ENCODE measurements at places on chromosomes 3 and 15.
A peak's percentile ranks its signal among the peaks of the same experiment; 100 is the strongest.

- DNase-seq, result no peak
Measured at GRCh38 chr15:85104584-85104983, 122.9 kb downstream of the PDE8A start.

DNA sequence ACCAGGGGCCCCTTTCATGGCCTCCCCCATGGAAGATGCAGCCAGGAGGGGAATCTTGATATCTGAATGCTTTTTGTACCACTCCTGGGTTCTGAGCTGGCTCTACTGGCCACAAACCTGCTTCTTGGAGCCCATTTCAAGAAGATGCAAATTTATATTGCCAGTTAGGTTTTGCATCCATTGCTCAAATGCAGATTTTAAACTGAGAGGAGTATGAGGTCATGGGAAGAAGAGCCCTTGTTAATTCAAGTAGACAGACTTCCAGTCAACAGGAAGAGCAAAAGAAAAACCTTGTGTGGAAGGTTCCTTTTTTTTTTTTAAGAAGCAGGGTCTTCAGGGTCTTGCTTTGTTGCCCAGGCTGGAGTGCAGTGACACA is 133.5 kb downstream of the PDZRN3 start:
- no peak for DNase-seq

DNA sequence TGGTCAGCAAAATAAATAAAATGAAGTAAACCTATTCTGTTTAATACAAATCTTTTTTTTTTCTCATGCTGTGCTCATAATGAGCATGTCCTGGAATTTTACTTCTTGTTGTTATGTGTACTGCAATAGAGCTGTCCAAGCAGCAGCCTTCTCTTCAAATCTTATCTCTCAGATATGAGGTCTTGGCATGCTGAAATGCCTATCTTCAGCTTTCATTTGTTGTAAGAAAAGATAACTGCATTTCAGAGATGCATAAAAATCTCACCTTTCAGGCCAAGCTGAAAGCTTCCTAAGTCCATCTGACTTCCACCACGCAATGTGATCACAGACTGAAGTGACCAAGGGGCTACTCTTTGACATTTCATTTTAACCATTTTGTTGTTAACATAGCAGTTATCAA is 43.5 kb upstream of the LRRC3B start:
- no peak for DNase-seq

DNA sequence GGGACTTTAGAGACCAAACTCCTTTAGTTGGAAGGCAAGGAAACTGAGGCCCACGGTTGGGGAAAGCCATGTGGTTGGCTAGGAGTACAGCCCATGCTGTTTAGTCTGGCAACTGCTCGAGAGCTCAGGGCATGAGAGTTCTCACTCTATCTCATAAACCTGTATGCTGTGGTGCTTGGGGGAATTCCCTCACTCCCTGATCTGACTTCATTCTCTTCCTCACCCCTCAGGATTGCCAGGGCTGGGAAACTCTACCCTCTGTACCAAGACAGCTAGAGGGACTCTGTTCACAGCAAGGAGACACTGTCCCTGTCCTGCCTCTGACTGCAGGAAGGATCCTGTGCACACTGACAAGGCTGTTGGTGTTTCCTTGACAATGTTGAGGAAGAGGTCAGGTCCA is 230.2 kb downstream of the ZNF621 start:
- DNase-seq, result no peak

DNA sequence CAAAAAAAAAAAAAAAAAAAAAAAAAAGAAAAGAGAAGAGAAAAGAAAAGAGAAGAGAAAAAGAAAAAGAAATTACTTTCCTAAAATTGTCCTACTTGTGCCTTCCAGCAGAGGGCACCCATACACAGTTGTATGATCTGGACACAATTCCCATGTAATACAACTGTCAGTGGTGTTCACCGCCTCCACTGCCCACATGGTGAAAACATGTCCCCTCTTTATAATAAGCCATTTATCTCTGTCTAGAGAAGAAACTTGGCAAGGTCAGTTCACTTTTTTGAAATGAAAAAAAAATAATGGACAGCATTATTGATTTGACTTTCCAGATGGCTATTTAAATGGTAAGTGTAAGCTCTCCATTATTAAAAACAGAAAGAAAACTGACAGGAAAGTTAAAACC is 459.4 kb downstream of the GBE1 start:
- peak; percentile 41 for DNase-seq

DNA sequence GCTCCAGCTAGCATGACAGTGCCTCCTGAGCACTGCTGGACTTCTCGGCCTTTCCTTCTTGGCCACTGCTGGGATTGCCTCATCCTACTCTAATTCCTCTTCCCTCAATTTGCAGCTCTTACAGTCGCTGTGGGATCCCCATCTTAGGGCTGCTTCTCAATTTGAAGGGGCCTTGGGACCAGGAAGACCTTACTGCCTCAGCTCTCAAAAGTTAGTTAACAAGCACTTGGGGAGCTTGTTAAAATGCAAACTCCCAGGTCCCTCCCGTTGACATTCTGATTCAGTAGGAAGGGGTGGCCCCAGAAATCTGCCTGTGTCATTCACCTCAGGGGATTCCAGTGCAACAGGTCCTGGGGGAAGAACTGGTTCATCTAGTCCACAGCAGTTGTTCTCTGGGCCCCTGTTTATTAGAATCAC is 14.8 kb downstream of the BDH1 start:
- no peak for DNase-seq

DNA sequence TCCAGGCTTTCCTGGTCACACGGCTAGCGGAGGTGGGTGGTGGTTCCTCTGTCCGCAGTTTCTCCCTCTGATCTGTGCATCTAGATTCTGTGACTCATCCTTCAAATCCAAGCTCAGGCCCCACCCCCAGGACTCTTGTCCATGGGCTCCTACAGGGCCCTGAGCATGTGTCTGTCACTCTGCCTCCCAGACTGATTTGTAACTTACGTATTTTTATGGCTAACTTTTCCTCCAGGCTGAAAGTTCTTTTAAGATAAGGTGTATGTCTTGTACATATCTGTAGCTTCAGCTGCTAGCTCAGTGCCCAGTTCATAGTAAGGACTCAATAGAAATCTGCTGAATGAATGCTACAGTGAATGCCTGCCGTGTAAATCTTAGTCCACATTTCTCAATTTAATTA is 8.0 kb downstream of the ESYT3 start:
- peak; percentile 58 for DNase-seq

GRCh38 chr15:75868019-75868418 is 24.8 kb downstream of the UBE2Q2 start:
- no peak for DNase-seq

Measured in suppressor macrophage treated with lipopolysaccharide for 1 hour (primary cell).